ENCODE measurements at places on chromosomes 5 and 9.

DNA sequence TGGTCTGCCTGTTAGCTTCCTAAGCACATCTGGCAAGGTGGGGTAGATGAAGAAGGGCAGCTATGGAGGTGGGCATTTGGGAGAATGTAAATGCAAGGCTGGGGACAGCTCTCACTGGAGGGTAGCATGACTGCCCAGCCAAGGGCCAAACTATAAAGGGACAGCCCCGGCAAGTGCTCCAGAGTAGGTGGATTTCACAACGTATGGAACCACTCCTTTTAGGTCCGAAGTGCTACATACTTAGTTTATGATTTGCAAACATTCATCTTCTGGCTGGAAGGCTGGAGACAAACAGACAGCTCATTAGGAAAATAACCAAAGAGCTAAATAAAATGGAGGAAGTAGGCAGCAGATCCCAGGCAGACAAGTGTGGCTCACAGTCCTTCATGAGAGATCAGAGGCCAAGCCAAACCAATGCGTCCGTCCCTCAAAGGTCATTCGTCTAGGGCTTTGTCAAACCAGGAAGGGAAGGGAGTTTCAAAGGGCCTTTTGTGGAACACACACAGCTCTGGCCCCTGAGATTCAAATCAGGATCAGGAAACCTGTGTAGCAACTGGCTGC lies 42.5 kb upstream of the GLRX start:
- no peak for DNase-seq
- H3K36me3 ChIP-seq, result no peaks in the 10 kb centered on the region
- peaks cover 36% of the 10 kb centered on the region for H3K4me1 ChIP-seq
- H3K4me3 ChIP-seq, result no peak overlapping the region

- peaks cover 5% of the 10 kb centered on the region for H3K36me3 ChIP-seq
- no peaks in the 10 kb centered on the region for H3K27me3 ChIP-seq
- DNase-seq, result no peak
- no peak overlapping the region for H3K27ac ChIP-seq
Measured at GRCh38 chr5:95460665-95461064, 69.5 kb downstream of the FAM81B start.

GRCh38 chr5:58764199-58764598 lies 181.3 kb downstream of the RAB3C start:
- H3K27ac ChIP-seq, result no peak overlapping the region
- no peaks in the 10 kb centered on the region for H3K27me3 ChIP-seq
- no peaks in the 10 kb centered on the region for H3K4me1 ChIP-seq
- DNase-seq, result no peak
- H3K36me3 ChIP-seq, result no peaks in the 10 kb centered on the region
- no peak overlapping the region for H3K4me3 ChIP-seq

GRCh38 chr9:68732405-68733020 lies 27.5 kb downstream of the PIP5K1B start:
- no peaks in the 10 kb centered on the region for H3K36me3 ChIP-seq
- H3K4me3 ChIP-seq, result no peak overlapping the region
- no peak overlapping the region for H3K27ac ChIP-seq
- DNase-seq, result no peak
- H3K27me3 ChIP-seq, result no peaks in the 10 kb centered on the region

DNA sequence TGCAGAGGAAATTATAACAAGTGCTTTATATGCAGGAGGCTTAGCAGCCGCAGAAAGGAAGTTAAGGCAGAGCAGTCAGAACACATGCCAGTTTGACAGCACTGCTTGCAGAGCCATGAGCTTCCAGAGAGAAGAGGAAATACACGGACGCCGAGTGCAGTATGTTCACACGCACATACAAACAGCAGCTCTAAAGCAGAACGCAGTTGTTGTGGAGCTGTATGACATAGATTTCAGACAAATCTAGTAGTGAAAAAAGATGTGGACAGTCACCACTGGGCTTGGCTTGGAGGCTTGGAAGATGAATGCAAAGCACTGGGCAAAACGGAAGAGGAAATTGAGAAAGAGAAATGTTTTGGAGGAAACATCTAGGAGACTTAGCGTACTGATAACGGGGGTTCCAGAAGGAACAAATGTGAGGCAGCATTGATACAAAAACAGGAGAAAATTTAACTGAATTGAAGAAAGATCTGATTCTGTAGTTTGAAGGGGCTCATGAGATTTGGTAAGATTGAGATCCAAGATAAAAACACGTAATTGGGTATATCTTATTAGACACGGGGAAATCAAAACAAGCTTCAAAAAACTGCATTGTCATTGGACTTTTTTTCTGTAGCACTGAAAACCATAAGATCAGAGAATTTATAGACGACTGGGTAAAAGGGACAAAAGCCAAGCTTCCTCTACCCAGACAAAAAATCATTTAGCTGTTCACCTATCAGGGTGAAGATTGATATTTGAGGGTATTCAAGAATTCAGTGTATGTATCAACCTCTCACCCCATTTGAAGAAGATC lies 19.6 kb upstream of the ROPN1L start:
- no peak for DNase-seq
- no peaks in the 10 kb centered on the region for H3K27me3 ChIP-seq
- no peak overlapping the region for H3K4me3 ChIP-seq

GRCh38 chr5:55427157-55427556 lies 107.6 kb downstream of the PLPP1 start:
- no peaks in the 10 kb centered on the region for H3K4me1 ChIP-seq
- peak; percentile 89 for DNase-seq
- no peak overlapping the region for H3K4me3 ChIP-seq
- peaks cover 17% of the 10 kb centered on the region for H3K36me3 ChIP-seq
- H3K27ac ChIP-seq, result no peak overlapping the region
- no peaks in the 10 kb centered on the region for H3K27me3 ChIP-seq

DNA sequence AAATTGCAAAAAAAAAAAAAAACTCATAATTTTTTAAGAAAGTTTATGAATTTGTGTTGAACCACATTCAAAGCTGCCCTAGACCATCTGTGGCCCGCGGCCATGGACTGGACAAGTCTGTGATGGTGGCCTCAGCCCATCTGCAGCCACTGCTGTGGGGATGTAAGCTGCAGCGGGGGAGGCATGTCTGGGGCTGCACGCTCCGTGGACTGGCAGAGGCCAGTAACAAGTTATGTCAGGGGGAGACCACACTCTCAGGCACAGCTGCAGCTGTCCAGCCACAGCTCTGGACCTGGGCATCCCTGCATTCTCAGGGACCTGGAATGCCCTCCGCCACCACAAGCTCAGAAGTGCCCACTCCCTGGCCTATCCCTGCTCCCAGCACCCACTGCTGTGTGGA lies 1272.3 kb upstream of the CDH9 start:
- no peak for DNase-seq
- H3K27ac ChIP-seq, result no peak overlapping the region
- H3K4me1 ChIP-seq, result no peaks in the 10 kb centered on the region
- H3K27me3 ChIP-seq, result no peaks in the 10 kb centered on the region

DNA sequence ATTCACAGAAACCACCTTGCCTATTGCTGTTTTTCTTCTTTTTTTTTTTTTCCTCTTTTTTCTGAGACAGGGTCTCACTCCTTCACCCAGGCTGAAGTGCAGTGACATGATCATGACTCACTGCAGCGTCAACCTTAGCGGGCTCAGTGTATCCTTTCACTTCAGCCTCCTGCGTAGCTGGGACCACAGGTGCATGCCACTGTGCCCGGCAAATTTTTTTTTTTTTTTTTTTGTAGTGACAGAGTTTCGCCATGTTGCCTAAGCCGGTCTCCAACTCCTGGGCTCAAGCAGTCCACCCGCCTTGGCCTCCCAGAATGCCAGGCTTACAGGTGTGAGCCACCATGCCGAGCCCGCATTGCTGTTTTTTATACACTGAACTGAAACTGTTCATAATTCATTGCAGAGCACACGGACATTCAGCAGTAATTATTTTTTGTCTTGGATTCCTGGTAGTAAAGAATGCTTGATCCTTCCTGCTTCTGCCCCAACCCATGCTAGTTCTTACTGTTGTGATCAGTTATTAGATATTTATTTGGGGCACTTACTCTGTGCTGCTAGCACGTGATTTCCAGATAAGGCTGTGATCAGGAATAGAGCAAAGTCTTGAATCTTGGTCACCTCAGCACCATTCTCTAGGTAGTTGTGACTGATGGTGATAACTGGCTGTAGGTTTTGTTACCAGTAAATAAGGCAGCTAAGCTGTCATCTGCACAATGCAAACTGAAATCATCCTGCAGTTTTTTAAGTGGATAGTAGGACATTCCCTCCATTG lies 14.0 kb downstream of the MAP3K1 start:
- no peaks in the 10 kb centered on the region for H3K36me3 ChIP-seq
- peak; percentile 46 for DNase-seq
- no peaks in the 10 kb centered on the region for H3K4me1 ChIP-seq
- H3K27ac ChIP-seq, result no peak overlapping the region

DNA sequence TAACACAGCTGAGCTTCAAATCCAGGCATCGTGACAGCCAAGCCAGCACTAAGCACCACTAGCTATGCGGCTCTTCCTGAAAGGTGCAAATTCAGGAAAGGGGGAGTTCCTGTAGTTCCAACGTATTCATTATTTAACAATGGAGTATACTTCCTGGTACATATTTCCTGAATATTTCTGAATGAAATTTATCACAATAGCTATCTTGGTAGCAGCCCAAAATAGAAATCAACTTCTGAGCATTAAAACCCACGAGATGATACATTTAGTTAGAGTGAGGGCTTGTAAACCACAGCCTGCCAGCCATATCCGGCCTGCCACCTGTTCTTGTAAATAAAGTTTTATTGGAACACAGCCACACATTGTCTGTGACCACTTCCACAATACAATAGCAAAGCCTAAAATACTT lies 109.7 kb upstream of the RETREG1 start:
- no peak overlapping the region for H3K4me3 ChIP-seq
- DNase-seq, result peak; percentile 56
- H3K36me3 ChIP-seq, result peaks cover 4% of the 10 kb centered on the region
- H3K27ac ChIP-seq, result no peak overlapping the region
- H3K4me1 ChIP-seq, result no peaks in the 10 kb centered on the region

- DNase-seq, result no peak
- H3K27ac ChIP-seq, result no peak overlapping the region
- no peak overlapping the region for H3K4me3 ChIP-seq
- H3K27me3 ChIP-seq, result no peaks in the 10 kb centered on the region
- no peaks in the 10 kb centered on the region for H3K36me3 ChIP-seq
Measured at GRCh38 chr5:68177676-68178075, 37.9 kb upstream of the PIK3R1 start.

DNA sequence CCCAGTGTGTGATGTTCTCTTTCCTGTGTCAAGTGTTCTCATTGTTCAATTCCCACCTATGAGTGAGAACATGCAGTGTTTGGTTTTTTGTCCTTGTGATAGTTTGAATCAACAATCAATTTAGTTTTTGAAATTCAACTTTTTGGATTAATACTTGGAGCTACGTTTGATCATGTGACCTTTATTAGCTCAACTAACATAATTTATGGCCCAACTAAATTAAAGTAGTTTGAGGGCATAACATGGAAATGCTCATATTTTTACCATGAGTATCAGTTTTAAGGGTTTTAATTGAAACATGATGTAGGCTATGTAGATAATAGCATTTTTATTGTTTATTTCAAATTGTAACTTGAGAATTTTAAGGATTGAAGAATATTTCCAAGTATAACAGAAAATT lies 168.0 kb downstream of the CCDC171 start:
- H3K4me3 ChIP-seq, result no peak overlapping the region
- DNase-seq, result no peak
- no peaks in the 10 kb centered on the region for H3K27me3 ChIP-seq

DNA sequence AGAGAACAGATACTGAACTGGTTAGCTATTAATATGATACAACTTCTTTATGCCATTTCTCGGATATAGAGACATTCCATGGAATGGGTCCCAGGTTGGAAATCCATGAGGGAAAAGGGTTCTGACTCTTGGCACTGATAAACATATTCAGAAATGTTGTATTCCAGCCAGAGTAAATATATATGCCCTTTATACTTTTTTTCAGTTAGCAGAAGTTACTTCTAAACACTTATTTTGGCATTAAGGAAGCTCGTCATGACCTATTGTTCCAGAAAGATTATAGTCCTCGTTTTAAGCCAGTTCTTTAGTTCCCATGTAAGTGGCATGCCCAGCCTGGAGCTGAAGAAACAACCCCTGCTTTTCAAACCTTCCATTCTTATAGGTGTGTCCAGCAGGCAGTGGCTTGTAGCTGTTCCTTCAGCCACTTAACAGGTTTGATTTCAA lies 181.6 kb downstream of the CD180 start:
- H3K36me3 ChIP-seq, result no peaks in the 10 kb centered on the region
- no peaks in the 10 kb centered on the region for H3K27me3 ChIP-seq
- DNase-seq, result peak; percentile 76
- no peak overlapping the region for H3K27ac ChIP-seq
- peaks cover 13% of the 10 kb centered on the region for H3K4me1 ChIP-seq

DNA sequence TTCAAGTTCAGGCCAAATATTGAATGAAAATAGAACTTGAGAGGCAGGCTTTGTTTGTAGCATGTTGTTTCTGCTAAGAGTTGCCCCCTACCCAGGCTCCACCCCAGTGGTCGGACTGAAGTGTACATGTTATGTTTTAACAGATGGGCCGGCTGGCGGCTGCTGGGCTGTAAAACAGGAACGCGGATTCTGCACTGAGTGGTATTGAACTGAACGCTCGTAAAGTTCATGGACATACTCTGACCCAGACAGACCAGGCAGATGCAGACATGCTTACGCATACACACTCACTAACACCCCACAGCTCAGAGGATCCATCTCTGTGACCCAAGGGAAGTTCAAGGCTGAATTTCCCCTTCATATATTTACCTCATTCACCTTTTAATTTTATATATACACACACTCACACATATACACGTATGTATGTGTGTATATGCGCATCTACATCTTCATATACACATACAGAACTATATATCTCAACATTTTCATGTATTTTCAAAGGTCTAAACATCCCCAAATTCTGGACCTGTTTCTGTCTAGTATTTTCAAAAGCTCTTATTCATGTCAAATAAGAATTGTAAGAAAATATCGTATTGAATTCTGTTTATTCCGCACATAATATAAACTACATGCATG lies 1.4 kb downstream of the MARCHF3 start:
- H3K4me3 ChIP-seq, result peak overlapping the region; percentile 89
- DNase-seq, result peak; percentile 30
- H3K27ac ChIP-seq, result no peak overlapping the region
- no peaks in the 10 kb centered on the region for H3K27me3 ChIP-seq
- H3K36me3 ChIP-seq, result no peaks in the 10 kb centered on the region

- no peaks in the 10 kb centered on the region for H3K27me3 ChIP-seq
- no peaks in the 10 kb centered on the region for H3K36me3 ChIP-seq
- H3K27ac ChIP-seq, result no peak within 1 kb of the TSS
- no peaks in the 10 kb centered on the region for H3K4me1 ChIP-seq
- DNase-seq, result peak; percentile 33
- H3K4me3 ChIP-seq, result peak within 1 kb of the TSS; percentile 61
Measured at GRCh38 chr9:4489919-4490704, at the start of gene SLC1A1. SLC1A1 (plus strand) TSS chr9:4490468; CDS start chr9:4490680, 212 bp downstream.

DNA sequence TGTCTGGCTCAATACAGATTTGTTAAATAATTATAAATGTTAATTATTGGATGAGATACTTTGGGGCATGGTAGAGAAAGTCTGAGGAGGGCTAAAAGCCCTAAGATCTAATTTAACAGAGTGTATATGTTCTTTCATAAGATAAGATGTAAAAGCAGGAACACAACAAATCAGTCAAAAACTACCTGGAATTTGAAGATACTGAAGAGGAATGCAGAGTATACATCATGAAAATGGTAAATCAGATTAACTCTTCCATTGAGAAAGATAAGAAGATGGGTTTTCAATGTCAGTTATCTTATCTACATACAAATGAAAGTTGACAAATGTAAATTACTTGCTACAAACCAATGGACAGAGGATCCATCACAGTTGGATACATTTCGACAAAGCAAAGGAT lies 107.3 kb upstream of the NFIB start:
- no peaks in the 10 kb centered on the region for H3K36me3 ChIP-seq
- H3K4me1 ChIP-seq, result peaks cover 8% of the 10 kb centered on the region

Data from fibroblast of lung (primary cell).